Right renal pelvis (tissue), 4 donors: ENCODE measurements at places on chromosomes 5 and 9.

DNA sequence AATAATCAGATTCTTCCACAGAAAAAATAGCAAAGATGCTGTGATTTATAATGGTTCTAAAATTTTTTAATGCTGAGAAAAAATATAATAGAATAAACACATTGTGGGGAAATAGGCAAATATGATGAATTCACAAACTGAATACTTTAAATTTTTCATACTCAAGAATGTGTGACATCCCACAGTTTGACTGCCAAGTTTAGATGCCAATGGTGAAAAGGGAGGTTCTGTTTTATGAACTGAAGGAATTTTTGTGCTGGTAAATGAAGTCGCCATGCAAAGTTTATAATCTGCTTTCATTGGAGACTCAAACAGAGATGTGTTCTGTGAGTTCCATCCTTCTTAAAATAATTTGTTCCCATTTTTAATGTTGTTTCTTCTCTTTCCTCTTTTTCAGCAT lies 367.5 kb upstream of the ADAMTS16 start:
- DNase-seq = no peak

DNA sequence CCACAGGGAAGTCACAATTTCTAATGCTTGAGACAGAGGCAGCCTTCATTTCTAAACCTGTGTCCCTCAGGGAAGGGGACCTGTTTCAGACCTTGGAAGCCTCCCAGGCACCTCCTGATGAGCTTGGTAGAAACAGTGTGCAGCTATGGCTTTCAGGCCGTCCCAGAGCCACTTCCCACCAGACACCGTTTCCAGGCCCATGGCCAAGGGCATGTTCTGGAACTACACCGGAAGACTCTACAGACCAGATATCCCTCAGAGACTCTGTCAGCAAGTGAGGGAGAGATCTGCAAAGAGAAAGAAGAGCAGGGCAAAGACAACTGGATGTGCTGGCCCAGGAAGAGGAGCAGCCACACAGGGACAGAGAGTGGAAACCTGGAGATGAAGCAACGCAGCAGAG lies 82.2 kb upstream of the HSPA9 start:
- no peak for DNase-seq

DNA sequence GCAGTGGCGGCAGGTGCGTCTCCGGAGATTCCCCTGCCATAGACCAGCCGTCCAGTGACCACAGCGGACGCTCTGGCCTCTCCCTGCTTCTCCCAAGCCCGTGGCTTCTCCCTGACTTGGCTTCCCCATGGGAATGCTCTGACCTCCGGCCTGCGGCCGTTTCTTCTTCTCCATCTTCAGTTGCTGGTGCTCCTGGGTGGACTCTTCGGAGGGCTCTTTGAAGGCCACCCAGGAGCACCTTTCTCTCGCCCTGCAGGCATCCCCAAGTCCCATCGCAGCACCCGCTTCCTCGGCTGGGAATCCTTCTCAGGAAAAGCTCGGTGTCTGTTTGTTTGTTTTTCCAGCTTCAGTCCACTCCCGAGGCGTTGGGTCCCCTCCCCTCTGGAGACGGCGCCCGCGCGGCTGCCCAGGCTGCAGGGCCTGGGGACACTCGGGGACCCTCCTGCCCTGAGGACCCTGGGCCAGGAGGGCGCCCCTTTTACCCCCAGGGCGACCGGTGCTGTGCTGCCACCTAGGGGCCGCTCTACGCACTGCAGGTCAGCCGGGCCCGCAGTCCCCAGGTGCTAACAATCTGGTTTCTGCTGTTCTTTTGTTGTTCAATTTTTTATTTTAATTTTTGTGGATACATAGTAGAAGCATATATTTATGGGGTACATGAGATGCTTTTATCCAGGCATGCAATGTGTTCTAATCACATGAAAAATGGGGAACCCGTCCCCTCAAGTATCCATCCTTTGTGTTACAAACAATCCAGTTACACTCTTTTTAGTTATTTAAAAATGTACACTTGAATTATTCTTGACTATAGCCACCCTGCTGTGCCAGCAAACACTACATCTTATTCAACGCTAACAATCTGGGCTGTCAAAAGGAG lies 197.9 kb upstream of the ADAMTS16 start:
- no peak for DNase-seq

DNA sequence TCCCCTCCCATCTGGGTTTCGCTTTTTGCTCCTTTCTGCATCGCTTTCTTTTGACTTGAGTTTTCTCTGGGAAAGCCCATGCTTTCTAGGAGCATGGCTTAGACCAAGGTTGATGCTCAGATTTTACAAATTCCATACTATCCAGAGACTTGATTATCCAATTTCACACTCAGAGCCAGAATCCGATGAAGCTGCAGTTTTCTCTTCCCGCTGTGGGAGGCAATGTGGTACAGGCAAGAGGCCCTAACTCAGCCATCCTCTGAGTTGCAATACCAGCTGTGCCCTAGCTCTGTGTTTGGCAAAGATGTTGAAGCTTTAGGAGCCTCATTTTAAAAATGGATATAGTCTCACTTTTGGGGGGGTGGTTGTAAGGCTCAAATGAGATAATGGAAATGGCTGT lies 85.1 kb downstream of the BRINP1 start:
- no peak for DNase-seq
